ENCODE measurements at places on chromosomes 7 and 10.

- DNase-seq = no peak
Measured at GRCh38 chr10:100570506-100570905, 34.8 kb downstream of the HIF1AN start.

DNA sequence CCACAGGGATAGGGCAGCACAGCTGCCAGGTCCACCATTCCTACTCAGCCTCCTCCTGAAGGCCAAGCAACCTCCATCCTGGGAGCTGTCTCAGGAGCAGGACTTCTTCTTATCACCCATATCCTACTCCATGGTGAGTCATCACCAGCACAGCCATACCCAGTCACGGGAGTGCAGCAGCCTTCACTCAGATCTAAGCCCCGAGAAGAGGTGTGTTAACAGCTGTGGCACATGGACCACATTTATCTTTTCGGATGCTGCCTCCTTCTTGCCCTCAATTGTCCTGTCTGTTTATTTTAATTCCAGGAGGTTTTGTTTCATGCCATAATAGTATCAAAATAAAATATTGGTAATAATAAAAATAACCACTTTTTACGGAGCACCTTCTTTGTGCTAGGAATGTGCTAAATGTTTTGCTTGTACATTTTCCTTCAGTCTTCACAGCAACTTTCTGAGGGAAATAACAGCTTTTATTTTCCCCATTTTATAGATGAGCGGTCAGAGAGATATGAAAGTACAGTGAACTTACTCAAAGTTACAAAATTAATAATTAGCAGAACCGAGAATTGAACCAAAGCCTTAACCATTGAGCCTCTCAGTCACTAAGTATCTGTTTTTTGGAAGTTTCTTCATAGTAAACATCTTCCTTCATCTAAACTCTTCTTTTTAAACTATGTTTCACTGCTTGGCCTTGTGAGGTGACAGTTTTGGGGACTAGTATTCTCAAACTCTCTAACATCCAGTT is 2.5 kb upstream of the KEL start:
- no peak for DNase-seq

- no peak for DNase-seq
Measured at GRCh38 chr10:101563007-101563406, 25.1 kb downstream of the POLL start.

- DNase-seq = no peak
Measured at GRCh38 chr7:71727347-71727746, 595.4 kb downstream of the GALNT17 start.

GRCh38 chr7:4069268-4070095 is 612.6 kb upstream of the FOXK1 start:
- no peak for DNase-seq

DNA sequence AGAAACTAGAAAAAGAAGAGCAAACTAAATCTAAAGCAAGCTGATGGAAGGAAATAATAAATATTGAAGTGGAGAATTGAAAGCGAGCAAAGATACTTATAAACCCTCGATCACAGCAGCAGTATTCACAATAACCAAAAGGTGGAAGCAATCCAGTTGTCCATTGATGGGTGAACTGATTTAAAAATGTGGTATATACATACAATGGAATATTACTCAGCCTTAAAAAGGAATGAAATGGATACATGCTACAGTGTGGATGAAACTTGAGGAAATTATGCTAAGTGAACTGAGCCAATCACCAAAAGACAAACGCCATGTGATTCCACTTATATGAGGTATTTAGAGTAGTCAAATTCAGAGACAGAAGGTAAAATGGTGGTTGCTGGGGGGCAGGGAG is 17.5 kb downstream of the ZCCHC24 start:
- DNase-seq = no peak

GRCh38 chr7:74289659-74290552 is 699 bp downstream of the CLIP2 start:
- DNase-seq = peak; percentile 19

DNA sequence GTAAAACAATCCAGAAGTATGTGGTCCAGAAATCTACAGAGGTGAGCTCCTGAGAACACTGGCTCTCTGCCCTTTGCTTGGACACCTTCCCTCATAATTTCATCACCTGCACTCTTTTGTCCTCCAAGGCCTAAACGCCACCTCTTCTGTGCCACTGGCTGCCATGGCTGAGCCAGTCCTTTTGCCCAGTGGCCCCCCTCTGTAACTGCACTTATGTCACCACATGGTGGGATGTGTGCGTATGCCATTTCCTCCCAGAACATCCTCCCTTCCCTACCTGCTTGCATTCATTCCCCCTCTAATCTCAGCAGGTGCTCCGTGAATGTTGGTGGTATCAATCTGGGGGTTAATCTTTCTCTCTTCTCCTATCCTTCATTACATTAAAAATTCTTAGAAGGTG is 17.3 kb upstream of the DUSP5 start:
- DNase-seq = no peak

DNA sequence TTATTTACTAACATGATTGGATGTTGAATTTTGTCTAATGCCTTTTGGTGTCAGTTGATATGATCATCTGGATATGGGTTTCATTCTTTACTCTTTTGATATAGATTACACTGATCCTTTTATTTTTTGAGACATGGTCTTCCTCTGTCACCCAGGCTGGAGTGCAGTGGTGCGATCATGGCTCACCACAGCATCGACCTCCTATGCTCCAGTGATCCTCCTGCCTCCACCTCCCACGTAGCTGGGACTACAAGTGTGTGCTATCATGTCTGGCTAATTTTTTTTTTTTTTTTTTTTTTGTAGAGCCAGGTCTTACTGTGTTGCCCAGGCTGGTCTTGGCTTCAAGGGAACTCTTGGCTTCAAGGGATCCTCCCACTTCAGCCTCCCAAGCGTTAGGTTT is 27.1 kb downstream of the BMS1 start:
- no peak for DNase-seq

- DNase-seq = no peak
Measured at GRCh38 chr7:87575521-87575920, 25.2 kb downstream of the ABCB1 start.

GRCh38 chr7:134789967-134790685 is 10.7 kb downstream of the CALD1 start:
- DNase-seq = no peak

GRCh38 chr7:7810826-7811225 is 92.4 kb upstream of the RPA3 start:
- no peak for DNase-seq

- DNase-seq = no peak
Measured at GRCh38 chr7:47965456-47965855, 14.0 kb downstream of the HUS1 start.

- DNase-seq = no peak
Measured at GRCh38 chr7:74029089-74029785, 1.3 kb downstream of the ELN start.

DNA sequence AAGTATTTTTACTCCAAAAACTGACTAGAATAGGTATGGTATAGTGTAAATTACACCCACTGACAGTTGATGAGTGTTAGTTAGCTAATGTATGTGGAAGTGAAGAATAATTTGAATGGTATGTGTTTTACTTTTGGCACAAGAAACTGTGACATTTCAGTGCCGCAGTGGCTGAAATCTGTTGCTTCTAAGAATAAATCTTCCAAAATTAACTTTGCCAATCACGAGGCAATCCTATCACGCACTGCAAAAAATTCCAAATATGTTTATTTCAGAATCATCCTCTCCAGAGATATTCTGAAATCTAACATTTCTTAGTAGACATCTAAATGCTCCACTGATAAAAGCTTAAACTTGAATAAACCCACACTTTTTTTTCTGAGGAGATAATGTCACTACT is 61.2 kb downstream of the PCLO start:
- no peak for DNase-seq

DNA sequence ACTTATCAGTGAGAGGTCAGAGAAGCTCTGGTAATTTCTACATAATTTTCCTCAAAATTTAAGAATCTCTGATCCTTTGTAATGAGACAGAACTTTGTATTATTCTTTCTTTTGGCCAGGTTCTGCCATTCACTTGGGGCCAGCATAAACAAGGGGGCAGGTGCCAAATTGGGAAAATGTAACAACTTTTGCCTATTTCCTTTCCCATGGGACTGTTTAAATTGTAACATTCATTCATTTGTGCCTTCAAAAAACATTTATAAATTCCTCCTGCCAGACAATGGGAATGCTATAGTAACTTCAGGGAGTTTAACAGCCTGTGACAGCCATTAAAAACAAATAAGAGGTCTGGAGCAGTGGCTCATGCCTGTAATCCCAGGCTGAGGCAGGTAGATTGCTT is 12.4 kb downstream of the DYNC1I1 start:
- no peak for DNase-seq

DNA sequence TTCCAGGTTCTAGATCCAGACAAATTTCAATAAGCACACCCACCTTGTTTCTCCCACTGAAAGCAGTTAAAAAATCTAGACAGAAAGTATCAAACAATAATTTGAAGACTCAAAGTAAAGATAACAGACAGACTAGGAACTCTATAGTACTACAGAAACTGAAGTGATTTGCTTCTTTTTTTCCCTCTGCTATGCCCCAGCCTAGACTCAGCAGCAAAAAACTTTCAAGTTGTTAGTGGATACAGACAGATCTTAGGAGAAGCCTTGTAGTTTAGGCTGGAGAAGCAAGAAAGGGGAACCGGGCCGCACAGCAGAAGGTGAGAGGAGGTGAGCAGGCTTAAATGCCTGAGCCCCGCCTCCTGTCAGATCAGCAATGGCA is 65.1 kb downstream of the IGF2BP3 start:
- DNase-seq = no peak

- no peak for DNase-seq
Measured at GRCh38 chr10:63464402-63465292, 1.1 kb downstream of the JMJD1C start.

GRCh38 chr10:46559231-46559671 is 2.8 kb upstream of the GPRIN2 start:
- no peak for DNase-seq

DNA sequence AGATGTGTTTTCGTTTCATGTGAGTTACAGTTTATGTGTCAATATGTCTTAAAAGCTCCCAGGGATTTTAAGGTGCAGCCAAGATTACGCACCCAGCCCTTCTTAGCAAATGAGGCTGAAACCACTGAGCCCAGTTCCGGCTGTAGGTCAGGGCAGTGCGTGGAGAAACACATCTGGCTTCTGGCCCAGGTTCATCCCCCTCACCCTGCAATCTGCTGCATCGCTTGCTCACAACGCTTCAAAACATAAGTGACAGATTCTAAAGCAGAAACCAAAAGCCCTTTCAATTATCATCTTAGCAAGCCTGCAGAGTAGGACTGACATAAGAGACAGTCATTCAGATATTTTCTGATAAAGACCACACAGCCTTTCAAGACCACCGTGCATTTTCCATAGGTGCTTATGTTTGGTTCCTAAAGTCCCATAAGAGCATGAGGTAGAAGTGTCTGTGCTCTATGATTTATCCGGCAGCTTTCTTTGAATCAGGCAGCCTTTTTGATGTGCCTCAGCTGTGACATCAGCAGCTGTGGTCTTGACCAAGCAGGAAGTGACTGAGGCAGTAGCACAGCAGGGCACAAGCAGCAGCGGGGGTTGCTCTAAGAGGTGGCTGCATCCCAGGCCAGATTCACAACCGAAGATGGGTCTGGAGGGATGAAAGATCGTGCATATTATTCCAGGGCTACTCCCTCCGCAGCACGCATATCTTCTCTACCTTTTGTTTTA is 72.1 kb upstream of the LYZL2 start:
- peak; percentile 48 for DNase-seq

GRCh38 chr10:89810908-89811525 is 109.6 kb downstream of the KIF20B start:
- DNase-seq = no peak

GRCh38 chr10:35937546-35937945 is 295.4 kb upstream of the FZD8 start:
- DNase-seq = no peak

GRCh38 chr7:128456255-128456725 is 612 bp downstream of the HILPDA start:
- no peak for DNase-seq

DNA sequence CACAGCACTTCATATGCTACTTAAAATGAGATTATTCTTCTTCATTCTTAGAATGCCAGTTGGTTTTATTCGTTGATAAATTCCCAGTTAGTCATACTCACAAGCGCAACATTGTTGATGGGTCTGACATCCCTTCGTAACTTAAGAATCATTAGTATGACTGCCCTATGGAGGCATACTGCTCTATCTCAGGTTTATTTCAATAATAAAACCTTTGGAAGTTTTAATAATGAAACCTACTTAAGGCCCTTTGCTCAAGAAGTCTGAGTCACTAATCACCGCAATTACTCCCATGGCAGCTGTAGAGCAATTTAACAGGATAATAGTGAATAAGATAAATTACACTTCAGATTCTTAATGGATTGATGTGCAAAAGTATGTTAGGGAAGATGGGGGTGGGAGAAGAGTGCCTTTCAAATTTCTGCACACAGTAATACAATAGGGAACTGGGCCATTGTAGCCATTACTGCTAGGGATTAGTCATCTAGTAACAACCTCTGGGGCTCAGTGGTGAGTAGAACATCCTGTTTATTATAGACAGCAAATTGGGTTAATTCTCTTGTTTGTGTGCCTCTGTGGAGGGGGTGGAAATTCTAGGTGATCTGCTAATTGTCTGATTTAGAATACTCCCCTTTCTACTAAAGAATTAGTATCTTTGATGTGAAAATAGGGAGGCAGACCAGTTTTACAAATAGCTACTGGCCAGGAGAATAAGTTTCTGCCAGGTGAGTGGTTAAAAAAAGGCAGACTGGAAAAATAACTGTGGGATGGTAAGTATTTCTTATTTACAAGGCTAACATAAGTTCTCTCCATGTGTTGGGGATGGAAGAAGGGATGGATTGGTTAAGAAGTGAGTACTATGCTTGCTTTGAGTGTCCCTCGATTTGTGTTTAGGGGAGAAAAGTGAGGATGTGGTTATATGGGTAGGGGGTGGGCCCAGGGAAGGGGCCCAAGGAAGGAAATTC is 74.5 kb upstream of the VKORC1L1 start:
- DNase-seq = no peak

- DNase-seq = no peak
Measured at GRCh38 chr7:45151131-45151684, 6.4 kb upstream of the RAMP3 start.

- no peak for DNase-seq
Measured at GRCh38 chr7:83677180-83677866, 28.4 kb upstream of the SEMA3E start.

GRCh38 chr7:30707391-30708357 is 25.4 kb upstream of the CRHR2 start:
- DNase-seq = no peak

DNA sequence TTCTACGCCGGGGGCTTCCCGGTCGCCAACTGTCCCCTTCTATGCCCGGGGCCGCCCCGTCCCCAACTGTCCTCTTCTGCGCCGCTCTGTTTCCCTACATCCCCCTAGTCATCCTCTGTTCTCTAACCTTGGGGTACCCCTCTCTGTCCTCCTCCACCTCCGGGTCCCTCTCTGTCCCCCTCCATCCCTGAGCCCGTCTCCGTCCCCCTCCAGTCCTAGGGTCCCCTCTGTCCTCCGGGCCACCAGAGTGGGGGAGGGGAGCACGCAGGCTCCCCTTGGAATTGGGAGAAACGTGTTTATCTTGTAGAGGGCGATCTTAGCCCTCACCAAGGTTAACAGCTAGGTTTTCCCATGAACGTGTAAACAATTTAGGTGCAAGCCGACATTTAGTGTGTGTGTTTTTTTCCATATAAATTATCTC is 852 bp upstream of the KLF6 start:
- DNase-seq = no peak

Data from activated effector memory CD4-positive, alpha-beta T cell treated with Interleukin-2 at 50 U/mL for 16 hours (primary cell).